ENCODE measurements at places on chromosomes 1 and 21.

GRCh38 chr1:106780066-106780465 is 276.4 kb upstream of the PRMT6 start:
- no peak for DNase-seq

DNA sequence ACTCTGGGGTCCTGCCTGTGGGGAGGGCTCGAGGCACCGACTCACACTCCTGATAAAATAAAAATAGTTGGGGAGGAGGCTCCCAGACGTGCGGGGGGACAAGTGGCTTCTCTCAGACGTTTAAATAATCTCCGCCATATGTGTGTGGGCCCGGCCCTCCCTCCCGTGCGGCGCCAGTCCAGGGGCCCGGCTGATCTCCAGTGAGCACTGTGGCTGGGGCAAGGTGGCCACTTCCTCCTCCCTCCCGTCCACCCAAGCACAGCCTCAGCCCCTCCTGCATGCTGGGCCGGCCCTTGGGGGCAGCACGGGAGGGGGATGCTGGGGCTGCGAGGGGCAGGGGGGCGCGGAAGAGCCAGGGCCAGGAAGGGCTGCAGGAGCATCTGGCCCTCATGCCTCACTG is 4.0 kb upstream of the PLCH2 start:
- DNase-seq, result no peak

DNA sequence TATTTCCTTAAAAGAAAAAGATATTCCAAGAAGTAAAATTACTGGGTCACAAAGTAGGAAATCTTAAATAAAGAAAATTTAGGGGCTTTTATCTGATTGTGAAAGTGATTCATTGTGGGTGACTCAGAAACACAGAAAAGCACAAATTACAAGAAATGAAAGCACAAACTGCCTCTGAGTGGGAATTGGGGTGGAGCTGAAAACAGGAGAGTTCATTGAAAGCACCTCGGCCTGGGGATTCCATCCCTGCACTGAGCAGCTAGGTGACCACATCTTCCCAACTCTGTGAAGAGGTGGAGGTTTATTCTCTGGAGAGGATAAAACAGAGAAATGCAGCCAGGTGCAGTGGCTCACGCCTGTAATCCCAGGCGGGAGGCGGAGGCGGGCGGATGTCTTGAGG is 7.4 kb downstream of the GJA4 start:
- DNase-seq, result no peak

GRCh38 chr1:167429612-167430011 is 88.7 kb downstream of the CD247 start:
- no peak for DNase-seq

- no peak for DNase-seq
Measured at GRCh38 chr1:71157151-71157550, 76.3 kb upstream of the ZRANB2 start.

DNA sequence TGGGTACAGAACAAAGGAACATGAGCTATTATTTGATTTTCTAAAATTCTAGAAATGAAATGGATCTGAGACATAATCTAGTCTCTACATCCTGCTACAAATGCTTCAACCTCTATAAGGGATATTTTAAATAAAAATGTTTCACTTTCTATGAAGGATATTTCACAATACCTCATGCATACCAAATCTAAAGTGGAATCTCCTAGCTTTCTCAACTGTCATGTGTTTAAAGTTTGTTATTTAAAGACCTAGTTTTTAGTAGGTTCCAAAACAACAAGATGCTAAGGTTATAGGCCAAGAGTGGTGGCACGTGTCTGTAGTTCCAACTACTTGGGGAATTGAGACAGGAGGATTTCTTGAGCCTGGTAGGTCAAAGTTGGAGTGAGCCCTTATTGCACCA is 47.6 kb downstream of the KDM5B start:
- DNase-seq, result no peak

GRCh38 chr1:22639286-22639685 is 2.9 kb downstream of the C1QA start:
- DNase-seq, result peak; percentile 53
